Effector memory CD4-positive, alpha-beta T cell (primary cell): ENCODE measurements at places on chromosomes 11 and 22.

GRCh38 chr11:88494848-88495247 is 157.3 kb upstream of the CTSC start:
- H3K27me3 ChIP-seq: no peaks in the 10 kb centered on the region
- H3K36me3 ChIP-seq: no peaks in the 10 kb centered on the region
- H3K4me3 ChIP-seq: no peak overlapping the region
- DNase-seq: no peak

- no peak for DNase-seq
- H3K4me1 ChIP-seq: no peaks in the 10 kb centered on the region
- no peaks in the 10 kb centered on the region for H3K27me3 ChIP-seq
These were observed 139.8 kb downstream of the ELP4 start for GRCh38 chr11:31649129-31649966.

DNA sequence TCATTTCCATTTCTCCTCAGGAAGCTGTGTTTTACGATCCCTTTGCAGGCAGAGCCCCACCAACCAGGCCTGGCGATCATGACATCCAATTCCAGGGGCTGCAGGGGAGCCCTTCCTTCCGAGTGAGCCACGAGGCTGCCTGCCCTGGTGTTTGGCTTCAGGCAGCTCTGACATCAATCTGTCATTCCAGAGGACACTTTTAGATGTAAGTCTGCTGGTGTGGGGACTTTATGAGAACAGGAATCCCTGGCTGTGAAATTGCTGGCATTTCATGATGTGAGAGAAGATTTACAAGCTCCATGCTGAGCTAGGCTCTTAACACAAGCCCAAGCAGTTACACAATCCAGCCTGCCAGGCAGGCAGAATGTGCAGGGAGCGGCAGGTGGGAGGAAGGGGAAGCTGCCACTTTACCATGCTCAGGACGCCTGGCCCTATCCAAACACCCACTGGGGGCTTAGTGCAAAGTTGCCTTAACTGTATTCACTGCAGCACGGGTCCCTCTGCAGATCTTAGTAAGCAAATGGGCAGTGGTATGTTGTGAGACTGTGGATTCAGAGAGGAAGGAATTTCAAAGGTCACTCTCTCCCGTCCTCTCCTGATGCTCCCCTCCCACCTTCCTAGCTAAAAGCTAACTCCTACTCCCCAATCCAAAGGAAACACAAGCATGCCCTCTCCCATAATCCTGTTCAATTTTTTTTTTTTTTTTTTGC is 43.4 kb upstream of the MICAL2 start:
- H3K4me3 ChIP-seq: no peak overlapping the region
- H3K4me1 ChIP-seq: no peaks in the 10 kb centered on the region
- H3K36me3 ChIP-seq: no peaks in the 10 kb centered on the region
- H3K27ac ChIP-seq: no peak overlapping the region
- no peaks in the 10 kb centered on the region for H3K27me3 ChIP-seq

DNA sequence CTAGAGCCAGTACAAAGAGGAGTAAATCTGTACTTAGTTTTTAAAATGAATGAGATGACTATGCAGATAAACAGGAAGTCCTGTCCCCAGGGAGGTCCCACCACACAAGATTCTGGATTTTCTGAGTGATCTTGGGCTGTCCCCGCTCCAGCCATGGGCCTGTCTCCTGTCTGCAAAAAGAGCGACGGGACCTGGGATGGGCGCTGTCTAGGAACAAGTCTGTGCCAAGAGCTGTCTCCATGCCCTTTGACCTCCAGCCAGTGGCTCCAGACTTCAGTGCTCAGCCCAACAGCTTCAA is 6.0 kb downstream of the CSNK1E start:
- H3K36me3 ChIP-seq: peaks cover 9% of the 10 kb centered on the region
- H3K4me1 ChIP-seq: peaks cover 38% of the 10 kb centered on the region
- H3K27me3 ChIP-seq: no peaks in the 10 kb centered on the region
- no peak overlapping the region for H3K27ac ChIP-seq

DNA sequence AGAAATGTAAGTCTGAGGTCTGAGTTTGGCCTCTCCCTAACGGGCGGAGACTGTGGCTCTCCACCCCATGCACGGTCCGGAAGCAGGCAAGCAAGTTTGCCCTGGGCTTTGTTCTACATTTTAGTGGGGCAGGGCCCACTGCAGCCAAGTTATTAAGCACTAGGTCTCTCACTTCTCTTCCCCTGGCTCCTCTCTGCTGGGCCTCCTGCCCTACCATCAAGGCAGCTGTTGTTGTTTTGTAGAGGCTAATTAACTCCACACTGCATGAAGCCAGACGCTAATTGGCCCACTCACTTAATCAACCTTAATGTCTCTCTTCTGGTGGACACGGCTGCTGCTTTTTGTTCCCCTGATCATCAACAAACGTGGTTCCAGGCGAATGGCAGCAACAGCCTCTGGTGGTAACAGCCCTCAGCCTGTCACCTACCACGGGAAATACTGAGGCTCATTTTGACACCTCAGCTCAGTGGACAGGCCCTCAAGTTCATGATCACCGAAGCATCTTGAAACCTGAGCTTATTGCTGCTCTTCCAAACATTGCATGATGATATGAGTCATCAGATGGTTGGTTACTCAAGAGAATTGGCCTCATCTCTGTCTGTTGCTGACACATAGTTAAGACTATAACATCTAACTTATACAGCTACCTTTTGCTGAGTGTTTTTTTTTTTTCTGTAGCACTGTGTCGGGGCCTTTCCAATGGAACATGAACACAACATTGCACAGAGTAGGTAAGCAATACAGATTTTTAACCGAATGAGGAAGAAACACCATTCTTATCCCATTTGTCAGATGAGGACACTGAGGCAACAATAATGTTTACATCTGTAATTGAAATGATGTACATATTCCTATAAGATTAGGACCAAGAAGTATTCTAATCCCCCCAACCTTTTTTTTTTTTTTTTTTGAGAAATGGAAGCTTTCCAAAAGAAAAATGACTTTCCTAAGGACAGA is 20.8 kb upstream of the LMO2 start:
- no peaks in the 10 kb centered on the region for H3K36me3 ChIP-seq
- no peak overlapping the region for H3K27ac ChIP-seq
- no peak overlapping the region for H3K4me3 ChIP-seq
- H3K27me3 ChIP-seq: no peaks in the 10 kb centered on the region
- DNase-seq: no peak
- H3K4me1 ChIP-seq: no peaks in the 10 kb centered on the region

- H3K36me3 ChIP-seq: no peaks in the 10 kb centered on the region
- no peaks in the 10 kb centered on the region for H3K27me3 ChIP-seq
- no peak for DNase-seq
- no peak overlapping the region for H3K27ac ChIP-seq
- H3K4me1 ChIP-seq: no peaks in the 10 kb centered on the region
These were observed 235.4 kb downstream of the METTL15 start for GRCh38 chr11:28343304-28344233.

DNA sequence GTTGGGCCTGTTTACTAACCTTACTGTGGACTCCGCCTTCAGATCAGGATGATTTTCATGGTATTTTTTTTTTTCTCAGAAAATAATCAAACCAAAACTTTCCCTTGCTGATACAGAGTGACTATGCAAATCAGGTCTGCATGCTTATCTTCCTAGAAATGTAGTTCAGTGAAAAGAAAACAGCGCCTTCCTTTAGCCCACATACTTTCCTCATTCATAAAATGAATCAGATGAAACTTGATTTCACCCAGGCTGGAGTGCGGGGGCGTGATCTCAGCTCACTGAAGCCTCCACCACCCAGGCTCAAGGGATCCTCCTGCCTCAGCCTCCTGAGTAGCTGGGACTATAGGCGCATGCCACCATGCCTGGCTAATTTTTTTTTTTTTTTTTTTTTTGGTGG is 26.0 kb downstream of the ZNRF3 start:
- no peak overlapping the region for H3K27ac ChIP-seq
- no peaks in the 10 kb centered on the region for H3K4me1 ChIP-seq
- H3K27me3 ChIP-seq: no peaks in the 10 kb centered on the region
- no peak overlapping the region for H3K4me3 ChIP-seq
- no peak for DNase-seq

GRCh38 chr22:17851759-17852158 is 77.5 kb upstream of the BID start:
- no peaks in the 10 kb centered on the region for H3K27me3 ChIP-seq
- H3K4me3 ChIP-seq: no peak overlapping the region
- no peaks in the 10 kb centered on the region for H3K4me1 ChIP-seq
- no peak overlapping the region for H3K27ac ChIP-seq

GRCh38 chr11:67006029-67006884 is 16.7 kb upstream of the SYT12 start:
- H3K4me1 ChIP-seq: no peaks in the 10 kb centered on the region
- H3K36me3 ChIP-seq: no peaks in the 10 kb centered on the region
- no peaks in the 10 kb centered on the region for H3K27me3 ChIP-seq

GRCh38 chr11:108536783-108537182 is 38.6 kb upstream of the POGLUT3 start:
- H3K27ac ChIP-seq: no peak overlapping the region
- H3K4me1 ChIP-seq: no peaks in the 10 kb centered on the region
- no peak for DNase-seq
- H3K4me3 ChIP-seq: no peak overlapping the region
- no peaks in the 10 kb centered on the region for H3K27me3 ChIP-seq

DNA sequence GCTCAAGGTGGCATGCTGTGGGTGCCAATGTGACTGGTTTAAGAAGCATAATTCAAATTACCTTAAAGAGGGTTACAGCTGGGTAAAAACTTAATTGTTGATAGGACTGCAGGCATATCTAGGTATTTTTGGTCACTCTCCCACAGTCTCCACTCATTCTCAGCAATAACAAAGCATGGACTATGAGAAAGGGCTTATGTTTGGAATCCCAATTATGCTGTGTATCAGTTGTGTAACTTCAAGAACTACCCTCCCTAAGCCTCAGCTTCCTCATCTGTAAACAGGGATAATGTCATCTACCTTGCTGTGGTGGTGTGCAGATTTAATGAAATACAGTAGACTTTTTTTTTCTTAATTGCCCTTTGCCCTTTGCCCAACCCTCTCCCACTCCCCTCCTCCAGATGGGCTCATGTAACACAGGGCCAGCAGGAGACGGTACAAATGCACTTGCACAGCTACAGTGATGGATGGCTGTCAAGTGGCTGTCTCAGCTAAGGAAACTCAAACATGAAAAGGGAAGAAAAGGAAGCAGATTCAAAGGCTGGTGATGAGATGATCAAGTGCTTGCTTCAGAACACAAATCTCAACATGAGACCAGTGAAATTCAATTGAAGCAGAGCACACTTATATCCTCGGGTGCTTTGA is 37.6 kb downstream of the MAP6 start:
- no peaks in the 10 kb centered on the region for H3K36me3 ChIP-seq
- H3K27ac ChIP-seq: no peak overlapping the region
- no peak for DNase-seq
- no peak overlapping the region for H3K4me3 ChIP-seq
- H3K27me3 ChIP-seq: no peaks in the 10 kb centered on the region

DNA sequence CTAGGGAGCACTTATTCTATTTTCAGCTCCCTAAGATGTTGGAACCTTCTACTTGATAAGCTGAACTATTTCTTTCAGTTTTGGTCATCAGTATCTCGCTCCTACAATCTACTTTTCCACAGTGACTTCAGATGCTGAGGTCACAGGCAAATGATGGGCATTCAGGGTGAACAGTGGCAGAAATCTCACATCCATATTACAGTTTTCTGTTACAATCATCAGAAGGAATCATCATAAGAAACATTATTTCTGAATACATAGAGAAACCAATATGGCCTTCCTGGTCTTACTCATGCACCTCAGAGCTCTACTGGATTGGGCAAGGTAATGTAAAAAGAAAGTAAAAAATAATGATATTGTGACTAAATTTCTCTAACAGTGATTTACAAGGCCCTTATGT is 39.4 kb upstream of the DDI1 start:
- no peak for DNase-seq
- H3K36me3 ChIP-seq: no peaks in the 10 kb centered on the region
- no peaks in the 10 kb centered on the region for H3K27me3 ChIP-seq
- H3K4me1 ChIP-seq: no peaks in the 10 kb centered on the region
- no peak overlapping the region for H3K4me3 ChIP-seq

DNA sequence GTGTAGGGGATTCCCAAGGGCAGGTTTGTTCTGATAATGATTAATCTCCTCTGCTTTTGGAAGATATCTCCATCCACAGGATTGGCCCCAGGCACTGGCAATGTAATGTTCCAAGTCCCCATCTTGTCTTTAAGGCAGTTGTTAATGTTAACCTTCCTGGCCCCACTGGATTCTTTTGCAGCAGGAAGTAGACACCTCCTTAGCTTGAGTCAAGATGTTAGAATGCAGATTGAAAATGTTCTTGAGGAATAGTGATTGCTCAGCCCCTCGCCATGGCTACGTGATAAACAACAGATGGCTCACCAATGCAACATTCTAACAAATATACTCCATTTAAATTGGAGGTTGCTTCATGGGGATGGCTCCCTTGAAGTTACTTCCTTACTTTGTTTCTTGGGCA is 7.3 kb downstream of the HEPHL1 start:
- no peaks in the 10 kb centered on the region for H3K4me1 ChIP-seq
- no peak overlapping the region for H3K27ac ChIP-seq
- no peak overlapping the region for H3K4me3 ChIP-seq
- DNase-seq: no peak

DNA sequence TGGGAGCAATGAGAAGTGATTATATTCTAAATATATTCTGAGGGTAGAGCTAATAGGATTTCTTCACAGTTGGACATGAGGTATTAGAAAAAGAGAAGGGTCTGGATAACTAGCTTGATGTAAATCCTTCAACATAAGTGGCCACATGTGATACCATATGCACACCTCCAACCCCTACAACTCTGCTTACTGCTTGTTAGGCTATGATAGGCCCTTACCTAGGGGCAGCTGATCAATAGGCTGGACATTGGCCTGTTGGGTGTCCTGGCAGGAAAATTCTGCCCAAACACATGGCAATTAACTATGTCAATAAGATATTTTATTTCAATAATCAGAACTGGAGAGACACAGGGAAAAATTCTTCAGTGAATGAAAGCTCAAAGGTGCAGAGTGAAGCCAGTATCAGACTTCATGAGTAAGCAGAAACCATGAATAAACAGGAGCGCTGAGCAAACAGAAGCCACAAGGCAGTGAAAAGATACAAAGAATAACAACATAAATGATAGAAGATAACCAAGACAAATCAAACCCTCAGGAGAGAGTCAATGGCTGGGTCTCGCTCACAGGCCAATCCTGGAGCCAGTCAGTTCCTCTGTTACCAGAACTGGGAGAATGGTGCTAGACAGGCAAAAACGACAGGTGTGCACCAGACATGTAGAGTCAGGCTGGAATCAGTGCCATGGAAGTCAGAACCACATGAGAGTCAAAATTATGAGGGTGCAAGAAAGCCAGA is 46.3 kb upstream of the PSMA1 start:
- no peak for DNase-seq
- no peaks in the 10 kb centered on the region for H3K4me1 ChIP-seq
- H3K36me3 ChIP-seq: no peaks in the 10 kb centered on the region
- H3K4me3 ChIP-seq: no peak overlapping the region

GRCh38 chr11:84566671-84567070 is 1060.5 kb downstream of the DLG2 start:
- DNase-seq: no peak
- no peak overlapping the region for H3K27ac ChIP-seq
- H3K36me3 ChIP-seq: no peaks in the 10 kb centered on the region
- H3K4me3 ChIP-seq: no peak overlapping the region
- no peaks in the 10 kb centered on the region for H3K27me3 ChIP-seq
- H3K4me1 ChIP-seq: no peaks in the 10 kb centered on the region
